ENCODE measurements at places on chromosomes 11 and 22.

DNA sequence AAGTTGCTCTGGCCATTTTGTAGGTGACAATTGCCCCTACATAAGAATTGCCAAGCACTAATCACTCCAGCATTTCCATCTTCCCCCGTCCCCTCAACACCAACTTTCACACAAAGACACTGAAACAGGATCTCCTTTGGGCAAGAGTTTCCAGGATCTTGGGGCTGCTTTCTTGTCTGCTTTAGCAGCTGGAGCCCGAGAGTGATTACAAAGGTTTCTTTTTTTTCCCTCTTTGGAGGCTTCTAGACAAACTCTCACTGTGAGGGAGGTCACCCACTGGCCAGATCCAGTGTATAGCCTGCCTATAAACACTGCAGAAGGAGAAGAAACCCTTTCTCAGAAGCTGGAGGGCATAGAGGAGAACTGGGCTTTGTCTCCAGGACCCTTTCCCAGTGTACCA lies 92.5 kb downstream of the APIP start:
- DNase-seq, result no peak

DNA sequence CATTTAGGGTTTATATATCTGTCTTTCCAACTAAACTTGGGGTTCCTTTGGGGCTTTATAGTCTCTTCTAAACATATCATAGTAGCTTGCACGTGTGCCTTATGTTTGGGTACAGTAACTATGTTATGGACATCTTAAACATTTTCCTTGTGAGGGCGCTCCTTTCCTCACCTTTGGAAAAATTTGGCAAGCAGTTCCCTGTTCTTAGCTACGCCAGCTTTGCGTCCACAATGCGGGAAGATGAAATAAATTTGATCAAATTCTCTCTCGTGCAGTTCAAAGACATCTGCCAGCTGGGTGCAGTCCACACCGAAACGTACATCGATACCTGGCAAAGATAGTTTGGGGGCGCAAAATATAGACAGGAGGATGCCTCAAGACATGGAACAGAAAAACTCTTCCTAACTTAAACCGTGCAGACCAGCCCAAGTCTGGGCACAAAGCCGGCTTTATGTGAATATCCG lies 548 bp downstream of the FDXACB1 start:
- DNase-seq, result no peak

DNA sequence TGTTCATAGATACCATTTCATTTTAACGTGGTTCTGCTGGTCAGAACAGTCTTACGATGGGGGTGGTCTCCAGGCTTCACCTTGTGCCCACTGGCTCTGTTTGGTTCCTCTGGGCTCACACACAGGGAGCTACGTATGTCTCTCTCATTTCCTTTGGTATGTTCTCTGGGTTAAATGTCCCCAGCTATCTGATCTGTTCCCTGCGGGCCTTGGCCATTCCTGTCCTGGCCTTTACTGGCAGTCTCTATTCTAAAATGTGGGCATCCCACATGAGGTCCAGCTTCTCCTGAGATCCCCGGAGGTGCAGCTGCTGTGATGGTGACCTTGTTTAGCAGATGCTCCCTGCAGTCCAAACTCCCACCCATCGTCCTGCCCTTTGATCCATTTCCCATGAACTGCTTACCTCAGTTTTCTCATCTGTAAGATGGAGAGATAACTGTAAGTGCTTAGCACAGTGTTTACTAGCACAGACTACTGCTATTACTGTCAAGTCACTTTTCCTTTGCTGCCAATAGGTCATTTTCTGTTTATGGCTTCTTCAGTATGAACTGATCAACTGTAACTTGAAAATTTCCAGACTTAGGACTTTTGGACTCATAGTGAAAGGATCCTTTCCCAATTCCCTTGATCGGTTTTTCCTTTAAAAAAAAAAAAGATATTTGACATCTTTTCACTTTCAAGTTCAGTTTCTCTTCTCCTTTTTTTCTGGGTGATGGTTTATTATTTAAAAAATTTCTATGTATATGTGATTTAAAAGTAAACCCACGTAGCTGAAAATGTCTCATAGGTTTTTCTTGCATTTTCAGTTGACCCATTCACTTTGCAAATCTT lies 92.9 kb downstream of the PTPRJ start:
- DNase-seq, result no peak

GRCh38 chr11:111913997-111914396 lies 1.5 kb downstream of the HSPB2 start:
- DNase-seq, result no peak

DNA sequence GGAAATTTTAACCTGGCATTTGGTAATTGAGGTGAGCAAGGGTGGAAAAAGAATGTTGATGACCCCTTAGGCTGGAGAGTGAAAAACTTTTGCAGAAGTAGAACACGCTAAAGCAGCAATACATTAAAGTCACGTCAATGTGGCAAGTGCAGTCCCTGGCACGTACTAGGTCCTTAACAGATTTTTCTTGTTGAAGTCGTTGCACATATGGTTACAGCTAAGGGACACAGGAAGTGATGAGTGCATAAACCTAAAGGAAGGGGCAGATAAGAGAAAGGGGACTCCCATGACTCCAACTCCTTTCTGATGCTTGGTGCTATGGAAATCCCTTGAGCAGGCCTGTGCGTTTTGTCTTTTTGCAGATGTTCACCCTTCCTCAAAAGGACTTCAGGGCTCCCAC lies 1.2 kb downstream of the ACCS start:
- DNase-seq, result no peak

GRCh38 chr11:113147249-113147648 lies 167.1 kb upstream of the TTC12 start:
- DNase-seq, result peak; percentile 90

DNA sequence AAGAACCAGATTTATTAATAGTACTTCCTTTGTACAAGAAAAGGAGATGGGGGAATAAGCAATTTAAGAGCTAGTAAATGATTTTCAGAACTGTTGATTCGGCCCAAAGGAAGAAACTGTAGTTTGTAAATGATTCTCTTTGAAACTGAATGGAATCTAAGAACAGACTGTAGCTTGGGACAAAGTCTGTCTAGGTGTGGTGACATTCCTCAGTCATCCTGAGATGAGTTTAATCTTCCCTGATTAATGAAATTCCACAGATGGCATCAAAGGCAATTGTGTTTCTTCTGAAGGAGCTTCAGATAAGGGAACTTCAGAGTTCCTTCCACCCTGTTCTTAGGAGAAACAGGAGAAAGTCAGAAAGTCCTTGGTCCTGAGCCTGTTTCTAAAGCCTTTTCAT lies 2095.9 kb downstream of the LRRC4C start:
- DNase-seq, result peak; percentile 38

DNA sequence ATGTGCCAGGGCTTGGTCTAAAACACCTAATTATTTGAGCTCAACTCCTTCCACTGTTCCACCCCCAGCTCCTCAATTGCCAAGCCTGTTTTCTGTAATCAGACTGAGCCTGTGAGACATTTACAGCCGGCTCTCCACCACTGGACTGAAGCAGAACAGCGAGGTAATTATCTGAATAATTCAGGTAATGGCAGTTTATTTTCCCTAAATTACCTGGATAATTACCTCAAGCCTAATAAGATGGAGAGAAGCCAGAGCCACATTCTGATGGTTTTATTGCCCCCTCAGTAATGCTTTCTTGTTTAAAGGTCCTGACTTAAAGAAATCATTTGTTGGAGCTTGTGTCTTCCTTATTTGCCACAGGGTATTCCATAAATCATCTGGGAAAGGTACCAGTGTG lies 64.2 kb downstream of the FZD4 start:
- no peak for DNase-seq

DNA sequence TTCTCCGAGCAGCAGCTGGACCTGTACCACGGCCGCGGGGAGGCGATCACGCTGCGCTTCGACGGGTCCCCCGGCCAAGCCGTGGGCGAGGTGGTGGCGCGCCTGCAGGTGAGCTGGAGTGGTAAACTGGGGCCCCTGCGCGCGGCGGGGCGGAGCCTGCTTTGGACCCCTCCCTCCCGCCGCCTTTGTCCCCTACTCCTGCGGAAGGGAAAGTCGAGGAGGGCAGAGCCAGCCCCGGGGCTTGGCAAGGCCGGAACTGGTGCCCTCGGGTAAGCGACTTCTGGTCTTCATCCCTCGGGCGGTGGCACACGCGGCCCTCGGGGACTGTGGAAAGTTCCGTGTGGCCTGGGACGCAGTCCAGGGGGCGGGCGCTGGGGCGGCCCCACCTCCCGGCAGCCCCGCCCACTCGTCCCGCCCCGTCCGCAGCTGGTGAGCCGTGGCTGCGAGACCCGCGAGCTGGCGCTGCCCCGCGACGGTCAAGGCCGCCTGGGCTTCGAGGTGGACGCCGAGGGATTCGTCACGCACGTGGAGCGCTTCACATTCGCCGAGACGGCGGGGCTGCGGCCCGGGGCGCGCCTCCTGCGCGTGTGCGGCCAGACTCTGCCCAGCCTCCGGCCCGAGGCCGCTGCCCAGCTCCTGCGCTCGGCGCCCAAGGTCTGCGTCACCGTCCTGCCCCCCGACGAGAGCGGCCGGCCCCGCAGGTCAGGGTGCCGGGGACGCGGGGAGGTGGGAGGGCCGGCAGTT lies 9.2 kb downstream of the SIPA1 start:
- DNase-seq, result peak; percentile 51
